ENCODE measurements at places on chromosomes 4 and X.

DNA sequence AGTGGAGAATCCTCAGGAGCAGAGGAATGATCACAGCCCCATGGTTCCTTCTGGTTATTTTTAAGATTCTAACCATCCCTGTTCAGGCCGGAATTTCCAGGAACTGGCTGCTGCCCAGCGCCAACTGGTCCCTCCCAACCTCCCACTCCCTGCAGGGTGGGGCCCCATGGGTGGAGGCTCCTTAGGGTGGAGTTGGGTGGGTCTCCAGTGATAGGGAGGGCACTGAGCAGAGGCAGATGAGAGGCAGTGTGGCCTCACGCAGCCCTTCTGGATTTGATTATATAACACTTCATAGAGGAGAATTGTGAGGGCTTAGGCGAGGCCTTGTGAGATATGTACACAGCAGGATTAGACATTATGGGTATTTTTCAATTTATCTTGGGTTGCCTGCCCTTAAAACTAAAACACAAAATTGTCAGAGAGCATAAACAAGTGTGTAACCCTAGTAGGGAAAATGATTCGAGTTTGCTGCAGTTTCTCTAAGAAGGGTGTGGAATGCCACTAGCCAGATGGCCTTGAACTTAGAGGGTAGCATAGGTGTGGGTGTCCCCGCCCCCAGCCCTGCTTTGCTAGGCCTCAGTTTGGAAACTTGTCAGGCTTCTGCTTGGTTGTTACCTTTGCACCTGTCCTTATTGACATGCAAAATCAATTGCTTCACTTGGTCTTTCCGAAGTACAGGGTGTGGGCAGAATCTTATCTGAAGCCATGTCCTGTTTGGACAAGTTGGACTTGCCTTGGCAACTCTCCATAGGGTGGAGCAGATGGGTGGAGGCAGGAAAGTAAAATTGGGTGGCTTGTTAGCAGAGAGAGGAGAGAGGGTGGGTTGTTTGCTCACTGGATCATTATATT is 9.4 kb downstream of the KLF3 start:
- no peak for DNase-seq

DNA sequence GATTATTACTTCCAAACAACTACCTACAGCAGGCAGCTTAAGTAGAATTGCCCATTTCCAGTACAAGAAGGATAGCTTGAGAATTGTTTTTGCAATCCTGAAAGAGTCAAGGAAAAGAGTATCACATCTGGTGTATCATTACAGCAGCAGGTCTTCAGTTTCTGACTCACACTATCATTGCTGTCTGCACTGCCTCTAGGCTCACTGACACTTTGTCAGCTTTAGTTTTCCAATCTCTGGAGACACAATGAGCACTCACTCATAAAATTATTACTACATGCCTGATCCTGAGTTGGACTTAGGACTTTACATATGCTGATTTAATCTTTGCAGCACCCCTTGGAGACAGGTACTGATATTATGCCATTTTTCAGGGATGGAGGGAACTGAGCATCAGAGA is 244.6 kb upstream of the BOD1L1 start:
- no peak for DNase-seq

GRCh38 chr4:2068566-2068965 is 9.4 kb downstream of the NAT8L start:
- DNase-seq, result no peak

- DNase-seq, result no peak
Observed at GRCh38 chrX:39174772-39175417, 373.6 kb downstream of the MID1IP1 start.

DNA sequence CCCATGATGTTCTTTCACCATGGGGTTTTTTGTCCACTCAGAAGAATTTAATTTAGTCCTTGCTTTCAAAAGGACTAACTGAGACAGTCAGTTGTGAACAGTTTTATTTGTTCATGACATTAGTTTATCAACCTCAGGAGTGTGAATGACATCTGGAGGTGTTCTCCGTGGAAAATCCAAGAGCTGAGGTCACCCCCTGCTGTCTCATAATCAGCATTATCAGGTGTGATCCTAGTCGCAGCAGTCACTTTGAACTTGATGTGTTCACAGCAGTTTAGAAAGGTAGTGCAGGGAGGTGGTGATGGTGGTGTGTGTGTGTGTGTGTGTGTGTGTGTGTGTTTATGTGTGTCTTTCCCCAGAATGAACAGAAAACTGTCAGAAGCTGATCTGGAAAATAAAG is 1760.8 kb upstream of the PCDH10 start:
- DNase-seq, result no peak

- DNase-seq, result no peak
Observed at GRCh38 chr4:129335818-129336217, 239.9 kb downstream of the C4orf33 start.

Measured in stimulated activated CD8-positive, alpha-beta memory T cell treated with anti-CD3 and anti-CD28 coated beads, Interleukin-15, amount 100 ng/mL, for 1 hour (primary cell).